Osteoblast (primary cell): ENCODE measurements at places on chromosomes 6 and 20. TPM values are rescaled to one million over a fixed set of nuclear protein-coding genes. Genes with fewer than 3 reads are reported as not detected.
A peak's percentile ranks its signal among the peaks of the same experiment; 100 is the strongest.

DNA sequence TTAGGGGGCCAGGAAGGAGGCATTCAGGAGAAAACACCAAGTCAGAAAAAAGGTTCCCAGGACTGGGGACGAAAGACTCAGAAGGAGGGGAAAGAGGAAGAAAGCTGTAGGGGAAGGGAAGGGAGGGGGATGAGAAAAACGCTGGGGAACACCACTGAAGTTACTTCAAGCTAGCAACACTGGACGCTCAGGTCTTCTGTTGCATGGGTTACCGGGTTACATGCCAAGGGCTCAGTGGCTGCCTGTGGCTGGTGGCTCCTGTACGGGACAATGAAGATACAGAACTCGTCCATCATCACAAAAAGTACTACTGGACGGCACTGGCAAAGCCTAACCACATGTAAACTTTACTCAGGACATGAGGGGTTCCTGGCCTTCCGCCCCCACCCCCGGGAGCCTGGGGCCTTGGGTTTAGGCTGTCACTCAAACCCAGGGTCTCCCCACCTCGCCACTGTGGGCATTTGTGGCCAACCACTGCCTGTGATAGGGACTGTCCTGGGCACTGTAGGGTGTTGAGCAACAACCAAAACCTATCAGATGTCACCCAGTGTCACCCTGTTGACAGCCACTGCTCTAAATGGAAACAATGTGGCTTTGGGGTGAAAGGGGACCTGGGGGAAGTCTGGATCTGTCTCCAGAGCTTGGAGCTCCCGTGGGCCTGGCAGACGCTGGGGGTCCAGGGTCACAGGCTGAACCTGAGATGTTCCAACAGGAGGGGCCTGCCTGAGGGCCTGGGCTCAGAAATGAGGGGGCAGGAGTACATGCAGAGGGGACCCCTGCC, 40.3 kb upstream of the CD93 start:
- H3K4me1 ChIP-seq: peaks cover 5% of the 10 kb centered on the region
- DNase-seq: no peak
- H3K27me3 ChIP-seq: no peaks in the 10 kb centered on the region
- H3K4me3 ChIP-seq: no peak overlapping the region
- no peak overlapping the region for H3K27ac ChIP-seq
- no peaks in the 10 kb centered on the region for H3K36me3 ChIP-seq

DNA sequence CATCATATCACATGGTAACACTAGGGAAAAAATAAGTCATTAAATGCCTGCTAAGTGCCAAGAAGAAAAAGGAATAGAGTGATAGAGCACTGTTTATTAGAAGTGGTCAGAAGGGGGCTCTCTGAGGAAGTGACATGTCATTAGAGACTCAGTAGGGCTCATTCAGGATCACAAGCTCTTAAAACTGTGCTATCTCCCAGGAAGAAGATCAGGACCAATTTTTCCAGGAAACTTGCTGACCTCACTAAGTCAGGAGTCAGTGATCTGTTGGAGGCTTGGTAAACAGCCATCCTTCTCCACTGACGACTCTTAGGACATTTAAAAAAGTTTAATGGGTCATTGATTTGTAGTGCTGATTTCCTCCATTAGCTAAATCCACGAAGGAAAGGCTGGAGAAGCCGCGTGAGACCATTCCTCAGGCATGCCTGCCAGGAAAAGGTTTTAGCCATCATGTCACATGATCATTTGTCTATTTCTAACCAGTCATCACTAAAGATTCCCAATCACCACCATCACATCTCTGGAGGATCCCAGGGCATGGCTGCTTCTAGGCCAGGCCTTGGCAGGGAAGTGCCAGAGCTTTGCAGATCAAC, 5.9 kb upstream of the PTPN1 start:
- H3K4me3 ChIP-seq: no peak overlapping the region
- no peaks in the 10 kb centered on the region for H3K36me3 ChIP-seq
- peak overlapping the region; percentile 37 for H3K27ac ChIP-seq
- H3K27me3 ChIP-seq: no peaks in the 10 kb centered on the region
- H3K4me1 ChIP-seq: peaks cover 27% of the 10 kb centered on the region
- DNase-seq: peak; percentile 78

The SLC35D3 gene
- total RNA-seq: not detected in 2 replicates

The MICB gene
- total RNA-seq: 12.7 and 14.1 TPM in 2 replicates
